ENCODE measurements at places on chromosomes 3 and 15. TPM values are rescaled to one million over a fixed set of nuclear protein-coding genes. Genes with fewer than 3 reads are reported as not detected.

The FAM81A gene
- total RNA-seq = under 0.01 TPM

The TF gene
- total RNA-seq = not detected

The TNFAIP8L3 gene
- total RNA-seq = 10.2 TPM

The MAPKBP1 gene
- 12.0 TPM for total RNA-seq

The CCR4 gene
- total RNA-seq = 0.30 TPM

The LAMB2 gene
- 186 TPM for total RNA-seq

The PIK3CA gene
- 39.8 TPM for total RNA-seq

The KLHL40 gene
- not detected for total RNA-seq

The PRC1 gene
- total RNA-seq = 204 TPM

The C3orf49 gene
- not detected for total RNA-seq

The SLC28A1 gene
- total RNA-seq = not detected

The RHOV gene
- total RNA-seq = 0.15 TPM

The HIGD1A gene
- 197 TPM for total RNA-seq

The GOLGA8S gene
- total RNA-seq = 0.15 TPM

The EBLN2 gene
- total RNA-seq = 2.9 TPM

The TMEM158 gene
- 2.6 TPM for total RNA-seq

The CTXN2 gene
- total RNA-seq = not detected

The ATP13A5 gene
- not detected for total RNA-seq

The C3orf22 gene
- total RNA-seq = not detected

The PLSCR5 gene
- total RNA-seq = not detected

The COPS2 gene
- 83.0 TPM for total RNA-seq

The ISL2 gene
- not detected for total RNA-seq

The CFAP20DC gene
- total RNA-seq = 1.7 TPM

The CSPG4 gene
- 1.2 TPM for total RNA-seq

The OIP5 gene
- 9.7 TPM for total RNA-seq

The ALPK3 gene
- 9.1 TPM for total RNA-seq

The ABTB1 gene
- 5.8 TPM for total RNA-seq

The SLC12A1 gene
- total RNA-seq = not detected

The SCN5A gene
- total RNA-seq = 5.2 TPM

The EIF2B5 gene
- 52.3 TPM for total RNA-seq

The ADCY5 gene
- not detected for total RNA-seq

The NDUFB5 gene
- 133 TPM for total RNA-seq

The B2M gene
- 1,506 TPM for total RNA-seq

The REC114 gene
- not detected for total RNA-seq

The TAGLN3 gene
- not detected for total RNA-seq

The TLR9 gene
- not detected for total RNA-seq

The CISH gene
- total RNA-seq = 0.15 TPM

The ZNF860 gene
- total RNA-seq = 0.61 TPM

The PLAAT1 gene
- total RNA-seq = not detected

The RBPMS2 gene
- total RNA-seq = 0.32 TPM

The GOLGA8N gene
- total RNA-seq = 1.6 TPM

The SEMA3B gene
- 1.4 TPM for total RNA-seq

The CPNE9 gene
- not detected for total RNA-seq

The HTD2 gene
- total RNA-seq = 6.5 TPM

The ABHD17C gene
- 4.2 TPM for total RNA-seq

The BAHD1 gene
- total RNA-seq = 5.8 TPM

The TMED3 gene
- 141 TPM for total RNA-seq

The PLSCR4 gene
- total RNA-seq = 27.9 TPM

Data from epithelial cell of umbilical artery (primary cell).